EL (cell line): ENCODE measurements at places on chromosomes 7 and 10.

- no peak for DNase-seq
These were observed 1.2 kb downstream of the CFAP69 start for GRCh38 chr7:90246171-90246570.

GRCh38 chr10:77919713-77920108, 6.8 kb downstream of the DLG5 start:
- DNase-seq = peak; percentile 91

GRCh38 chr7:102068846-102069245, 217.8 kb upstream of the SH2B2 start:
- DNase-seq = no peak

GRCh38 chr7:35908331-35909216, 107.7 kb downstream of the SEPTIN7 start:
- DNase-seq = no peak

GRCh38 chr7:139897422-139898090, 68.5 kb downstream of the TBXAS1 start:
- DNase-seq = no peak

GRCh38 chr10:124648738-124649137, 95.4 kb downstream of the FAM53B start:
- peak; percentile 41 for DNase-seq

DNA sequence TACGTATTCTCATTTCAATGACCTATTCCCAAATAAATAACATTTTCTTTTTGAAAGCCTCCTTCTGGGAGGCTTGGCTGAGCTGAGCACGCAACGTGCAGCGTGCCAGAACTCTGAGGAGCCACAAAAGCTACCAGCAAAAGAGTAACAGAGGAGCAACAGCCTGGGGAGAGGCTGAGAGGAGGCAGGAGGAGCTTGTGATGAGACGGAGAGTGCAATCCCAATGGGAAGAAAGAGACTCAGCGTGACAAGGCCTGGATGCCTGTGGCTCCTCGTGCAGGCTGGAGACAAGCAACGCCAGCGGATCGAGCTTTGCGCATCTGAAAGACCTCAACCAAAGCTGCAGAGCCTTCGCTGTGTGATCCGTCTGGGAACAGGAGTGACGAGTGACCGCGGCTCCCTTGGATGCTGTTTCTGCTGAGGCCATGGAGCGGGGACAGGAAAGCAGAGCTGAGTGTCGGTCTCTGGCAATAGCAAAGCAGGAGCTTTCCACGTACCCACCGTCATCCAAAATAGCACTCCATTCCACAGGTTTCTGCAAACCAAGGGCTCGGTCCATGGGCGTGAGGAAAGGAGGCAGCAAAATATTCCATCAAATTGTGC, 171.7 kb upstream of the PFKP start:
- no peak for DNase-seq

DNA sequence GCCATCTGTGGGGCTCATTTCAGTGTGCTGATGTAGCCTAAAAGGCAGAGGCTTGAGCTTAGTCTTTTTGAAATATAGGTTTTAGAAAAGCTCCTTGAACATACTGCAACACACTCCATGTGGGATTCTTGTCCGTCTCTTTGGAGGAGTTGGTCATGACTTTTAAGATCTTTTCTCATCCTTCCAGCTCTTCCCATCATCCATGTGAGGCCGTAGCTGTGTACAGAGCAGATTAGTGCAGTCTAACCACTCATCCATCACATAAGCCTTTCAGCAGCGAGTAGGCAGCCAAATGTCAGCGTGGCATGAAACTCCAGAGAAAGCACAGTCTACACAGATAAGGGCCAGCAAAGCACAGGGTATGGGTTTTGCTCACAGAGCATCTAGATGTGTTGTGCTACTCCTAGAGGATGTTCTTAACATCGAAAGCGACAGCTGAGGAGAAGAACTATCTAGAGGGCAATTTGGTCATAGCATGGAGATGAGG, 28.1 kb upstream of the NPVF start:
- no peak for DNase-seq

GRCh38 chr7:139918480-139918879, 89.4 kb downstream of the TBXAS1 start:
- no peak for DNase-seq

- DNase-seq = no peak
These were observed 43.1 kb upstream of the GATAD1 start for GRCh38 chr7:92404170-92404614.

DNA sequence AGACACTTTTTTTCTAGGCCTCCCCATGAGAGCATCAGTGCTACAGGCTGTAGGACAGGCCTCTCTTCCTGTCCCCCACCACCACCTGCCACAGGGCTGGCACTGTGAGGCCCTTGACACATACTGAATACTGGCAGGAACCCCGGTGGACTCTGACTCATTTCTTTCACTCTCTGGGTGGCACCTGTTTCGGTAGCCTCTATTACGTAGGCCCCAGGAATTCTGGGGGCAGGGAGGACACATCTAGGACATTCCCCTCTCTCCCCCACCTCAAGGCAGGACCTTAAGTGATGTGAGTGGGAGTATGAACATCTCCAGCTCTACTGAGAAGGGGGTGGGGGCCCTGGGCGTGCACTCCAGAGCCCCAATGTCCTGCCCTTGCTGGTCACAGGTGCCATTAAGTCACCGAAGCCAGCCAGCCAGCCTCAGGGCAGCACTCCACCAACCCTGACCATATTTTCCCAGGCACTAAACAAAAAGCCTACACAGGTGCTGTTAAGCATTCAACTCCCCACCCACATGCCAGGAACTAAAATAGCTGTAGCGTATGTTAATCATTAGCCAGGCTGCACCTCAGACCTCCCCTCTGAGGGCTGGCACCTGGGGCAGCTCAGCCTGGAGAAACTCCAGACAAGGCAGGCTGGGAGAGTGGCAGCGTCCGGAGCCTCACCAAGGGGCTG, 8.9 kb downstream of the ANXA11 start:
- DNase-seq = peak; percentile 58

DNA sequence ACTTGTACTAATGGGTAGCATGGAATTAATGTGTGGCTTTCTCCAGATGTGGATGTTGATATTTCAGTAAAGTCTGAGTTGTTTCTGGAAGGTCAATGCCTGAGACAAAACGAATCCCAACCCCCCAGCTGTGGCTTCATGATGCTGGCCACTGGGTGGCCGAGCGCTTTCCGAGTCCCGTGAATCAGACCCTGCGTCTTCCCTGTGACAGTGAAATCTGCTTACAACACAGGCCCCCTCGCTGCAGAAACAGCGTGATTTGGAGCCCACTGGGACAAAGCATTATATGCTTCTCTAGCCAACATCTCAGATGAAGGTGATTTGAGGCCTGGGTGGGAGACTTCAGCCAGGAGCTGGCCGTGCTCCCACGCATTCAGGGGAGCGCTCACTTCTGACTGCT, 124.7 kb downstream of the WDR37 start:
- DNase-seq = no peak

DNA sequence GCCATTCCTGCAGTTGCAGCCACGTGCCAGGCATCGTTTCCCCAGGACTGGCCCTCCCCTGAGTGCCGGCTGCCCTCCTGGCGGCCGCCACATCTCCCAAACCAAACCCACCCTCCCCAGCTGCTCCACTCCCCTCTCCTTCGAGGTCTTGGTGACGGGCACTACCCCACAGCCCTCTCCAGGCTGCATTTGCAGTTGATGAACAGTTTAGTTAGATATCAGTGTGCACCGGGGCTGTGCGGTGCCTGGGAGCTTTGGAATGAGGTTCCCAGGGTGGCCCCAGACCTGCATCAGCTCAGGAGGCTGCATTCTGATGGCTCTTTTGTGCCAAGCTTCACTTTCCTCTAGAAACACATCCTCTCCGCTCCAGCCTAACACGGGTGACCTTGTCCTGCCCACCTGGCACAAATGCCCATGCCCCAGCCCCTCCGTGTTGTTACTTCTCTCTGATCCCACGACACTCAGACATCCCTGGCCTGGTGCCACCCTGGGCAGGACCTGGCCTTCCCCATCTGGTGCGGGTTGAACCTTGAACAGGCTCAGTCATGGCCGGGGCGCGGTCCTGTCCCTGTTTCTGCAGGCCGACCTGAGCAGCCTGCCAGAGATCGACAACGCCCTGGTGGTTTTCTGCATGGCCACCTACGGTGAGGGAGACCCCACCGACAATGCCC, 14.5 kb downstream of the TMEM120A start:
- DNase-seq = no peak

GRCh38 chr7:462173-463103, 57.2 kb downstream of the PDGFA start:
- no peak for DNase-seq

DNA sequence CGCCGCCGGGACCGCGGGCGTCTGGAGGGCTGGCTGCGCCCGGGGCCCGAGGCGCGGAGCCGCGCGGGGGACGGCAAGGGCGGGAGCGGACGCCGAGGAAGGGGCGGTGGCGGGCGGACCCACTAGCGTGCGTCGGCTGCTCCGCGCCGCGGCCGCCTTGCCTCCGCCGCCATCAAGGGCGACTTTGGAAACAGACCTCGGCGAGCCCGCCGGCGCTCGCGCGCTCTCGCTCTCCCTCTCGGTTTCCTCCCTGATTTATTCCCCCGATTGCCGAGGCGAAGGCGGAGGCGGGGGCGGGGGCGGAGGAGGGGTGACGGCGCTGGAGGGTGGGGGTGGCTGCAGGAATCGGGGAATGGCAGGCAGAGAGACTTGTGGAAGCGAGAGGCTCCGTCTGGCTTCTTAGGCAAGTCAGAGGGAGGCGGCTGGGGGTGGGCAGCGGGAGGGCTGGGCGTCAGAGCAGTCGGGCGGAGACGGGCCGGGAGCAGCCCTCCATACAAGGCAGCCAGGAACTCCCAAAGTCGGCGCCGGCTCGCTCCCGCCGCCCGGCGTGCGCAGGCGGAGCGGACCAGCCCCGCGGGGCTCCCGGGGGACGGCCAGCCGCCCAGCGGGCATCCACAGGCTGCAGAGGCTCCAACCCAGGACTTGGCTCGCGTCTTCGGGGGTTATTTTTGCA, at the start of gene CACNA2D1:
Gene CACNA2D1 (minus strand): TSS at position 231 of the 673 bp plus-strand sequence.
- DNase-seq = peak; percentile 85

- no peak for DNase-seq
These were observed 186.8 kb upstream of the TMEM229A start for GRCh38 chr7:124219681-124220080.

GRCh38 chr7:155387066-155387620, 70.8 kb upstream of the EN2 start:
- DNase-seq = no peak

DNA sequence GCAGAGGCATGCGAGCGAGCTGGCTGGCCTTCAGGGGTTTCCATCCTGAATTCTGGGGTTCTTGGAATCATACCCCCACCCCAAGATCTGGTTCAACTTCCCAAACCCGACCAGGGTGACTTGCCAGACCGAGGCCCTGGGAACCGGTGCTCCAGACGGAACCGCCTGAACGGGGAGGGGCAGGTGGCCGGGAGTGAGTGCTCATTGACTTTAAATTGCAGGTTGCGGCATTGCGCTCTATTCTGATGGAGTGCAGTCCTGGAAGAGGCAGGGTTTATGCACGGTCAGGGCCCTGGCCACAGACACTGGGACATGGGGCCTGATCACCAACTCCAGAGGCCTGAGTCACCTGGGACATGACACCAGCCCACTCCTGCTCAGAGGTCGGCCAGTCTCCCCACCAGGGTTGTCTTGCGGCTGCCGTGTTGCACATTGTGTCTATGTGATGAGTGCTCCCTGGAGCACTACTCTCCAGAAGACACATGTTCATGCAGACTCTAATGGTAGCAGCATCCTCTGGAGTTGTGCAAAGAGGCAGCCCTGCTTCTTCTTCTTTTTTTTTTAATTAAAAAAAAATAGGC, 5.8 kb upstream of the DDIT4 start:
- DNase-seq = no peak

DNA sequence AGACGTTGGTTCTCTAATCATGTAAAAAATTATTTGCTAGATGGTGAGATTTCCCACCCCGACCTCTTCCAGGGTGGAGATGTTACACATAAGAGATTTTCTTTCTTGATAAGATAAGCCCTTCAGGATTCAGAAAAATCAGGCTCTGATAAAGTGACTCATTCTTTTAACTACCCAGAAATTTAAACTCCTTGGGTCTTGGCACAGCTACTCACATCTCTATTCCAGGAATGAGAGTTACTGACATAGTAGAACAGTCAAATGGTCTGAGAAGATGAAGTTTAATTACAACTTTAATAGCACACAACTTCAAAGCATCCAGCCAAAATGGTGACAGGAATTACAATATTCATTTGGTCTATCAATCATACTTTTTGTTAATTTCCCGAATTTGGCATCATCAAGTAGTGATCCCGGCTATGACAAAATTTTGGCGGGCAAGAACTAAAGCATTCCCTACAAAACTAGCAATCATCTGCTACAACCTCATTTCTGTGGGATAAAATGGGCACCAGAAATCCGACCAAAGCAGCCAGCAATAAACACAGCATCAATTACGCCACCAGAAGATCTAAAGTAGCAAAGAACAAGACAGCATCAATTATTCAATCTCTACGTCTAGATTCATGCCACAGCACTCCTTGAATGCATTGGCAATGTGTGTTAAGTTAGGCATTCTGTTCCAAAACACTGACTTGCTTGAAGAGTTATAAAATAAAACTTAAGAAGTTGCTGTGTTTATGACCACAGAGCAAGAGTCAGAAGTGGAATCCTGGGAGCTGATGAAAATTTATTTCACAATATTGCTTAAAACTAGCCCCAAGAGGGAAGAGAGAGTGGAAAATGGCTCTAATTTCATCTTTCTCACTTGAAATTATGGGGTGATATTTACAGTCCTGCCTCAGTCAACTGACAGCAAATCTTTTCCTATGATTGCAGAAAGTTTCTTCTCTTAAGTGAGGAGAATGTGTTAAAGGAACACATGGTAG, 565.7 kb upstream of the ANKRD30A start:
- DNase-seq = peak; percentile 6

DNA sequence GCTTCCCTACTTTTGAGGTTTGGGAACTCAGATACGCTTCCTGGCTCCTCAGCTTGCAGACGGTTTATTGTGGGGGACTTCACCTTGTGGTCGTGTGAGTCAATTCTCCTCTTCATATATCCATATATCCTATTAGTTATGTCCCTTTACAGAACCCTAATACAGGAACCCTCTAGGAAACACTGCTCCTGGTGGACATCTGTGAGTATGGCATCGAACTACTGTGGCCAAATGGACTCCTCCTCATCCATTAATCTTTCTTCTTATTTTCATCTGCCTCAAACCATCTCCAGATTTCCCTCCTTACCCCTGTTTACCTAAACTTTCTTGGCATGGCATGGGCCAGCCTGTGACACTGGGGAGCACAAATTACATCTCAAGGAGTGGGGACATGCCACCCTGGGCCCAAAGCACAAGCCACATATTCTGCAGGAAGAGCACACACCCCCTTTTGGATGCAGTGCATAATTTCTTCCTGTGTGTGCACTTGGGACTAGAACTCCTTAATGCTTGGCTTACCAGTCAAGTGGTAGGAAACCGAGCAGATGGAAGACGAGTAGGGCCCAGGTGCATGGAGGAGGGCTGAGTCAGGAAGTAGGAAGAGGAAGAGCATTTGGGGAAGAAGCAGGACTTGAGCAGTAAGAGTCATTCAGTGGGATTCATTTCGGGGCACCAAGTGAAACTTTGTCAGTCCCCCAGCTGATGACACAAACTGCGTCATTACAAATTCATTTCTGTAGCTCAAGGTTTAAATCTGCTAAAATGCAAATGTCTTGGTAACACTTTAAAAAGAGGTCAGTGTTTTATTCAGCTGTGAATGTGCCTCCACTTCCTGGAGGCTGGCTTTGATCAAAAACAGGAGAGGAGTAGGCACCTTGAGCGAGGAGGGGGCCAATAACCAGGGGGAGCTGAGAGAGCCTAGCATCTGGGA, 80.8 kb upstream of the PLXNA4 start:
- peak; percentile 8 for DNase-seq
